ENCODE measurements at places on chromosomes 3 and 15. TPM values are rescaled to one million over a fixed set of nuclear protein-coding genes. Genes with fewer than 3 reads are reported as not detected.
A peak's percentile ranks its signal among the peaks of the same experiment; 100 is the strongest.

CCR1 gene
- total RNA-seq: 4.3 TPM

FOXB1 gene
- not detected for total RNA-seq

GHRL gene
- 0.66 TPM for total RNA-seq

ATP2B2 gene
- not detected for total RNA-seq

OSBPL10 gene
- 17.6 TPM for total RNA-seq

- H3K4me1 ChIP-seq: no peaks in the 10 kb centered on the region
- no peak overlapping the region for H3K27ac ChIP-seq
- no peaks in the 10 kb centered on the region for H3K36me3 ChIP-seq
- no peaks in the 10 kb centered on the region for H3K27me3 ChIP-seq
- no peak for DNase-seq
Observed at GRCh38 chr15:98778960-98779359, 130.6 kb downstream of the IGF1R start.

- no peak overlapping the region for H3K27ac ChIP-seq
- no peak for DNase-seq
- H3K36me3 ChIP-seq: no peaks in the 10 kb centered on the region
- no peaks in the 10 kb centered on the region for H3K4me1 ChIP-seq
- H3K27me3 ChIP-seq: no peaks in the 10 kb centered on the region
Observed at GRCh38 chr3:196619223-196619622, 20.3 kb upstream of the NRROS start.

- H3K27me3 ChIP-seq: no peaks in the 10 kb centered on the region
- H3K4me1 ChIP-seq: no peaks in the 10 kb centered on the region
- H3K27ac ChIP-seq: peak overlapping the region; percentile 78
- H3K4me3 ChIP-seq: peak overlapping the region; percentile 53
- H3K36me3 ChIP-seq: no peaks in the 10 kb centered on the region
Observed at GRCh38 chr15:31434588-31435260, 108.1 kb downstream of the KLF13 start.

GRCh38 chr3:67384016-67384415 lies 270.4 kb downstream of the SUCLG2 start:
- no peak overlapping the region for H3K4me3 ChIP-seq
- no peak for DNase-seq
- H3K27ac ChIP-seq: no peak overlapping the region
- no peaks in the 10 kb centered on the region for H3K36me3 ChIP-seq
- no peaks in the 10 kb centered on the region for H3K27me3 ChIP-seq

DNA sequence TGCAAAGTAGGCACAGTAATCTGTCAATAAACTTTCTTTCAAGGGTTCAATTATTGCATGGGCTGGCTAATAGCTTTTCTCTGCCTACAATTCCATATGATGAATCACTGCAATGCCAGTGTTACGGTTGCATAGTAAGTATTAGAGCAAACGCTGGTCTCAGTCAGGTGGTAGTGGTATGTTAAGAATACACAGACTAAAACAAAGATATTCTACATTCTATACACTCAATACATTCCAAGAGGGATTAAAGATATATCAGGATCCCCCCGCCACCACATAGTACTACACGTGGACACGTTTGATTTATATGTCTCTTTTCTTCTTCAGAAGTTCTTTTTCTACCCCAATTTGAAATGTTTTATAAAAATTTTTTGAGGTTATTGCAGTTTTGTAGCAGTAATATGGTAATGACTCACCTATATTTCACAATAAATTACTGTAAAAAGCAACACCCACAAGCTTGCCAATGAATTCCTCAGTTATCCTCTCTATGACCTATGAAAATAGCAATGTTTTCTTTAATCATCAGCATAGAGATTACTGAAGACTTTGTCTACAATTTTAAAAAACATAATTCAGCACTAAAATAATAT lies 68.2 kb downstream of the CD200R1L start:
- no peaks in the 10 kb centered on the region for H3K4me1 ChIP-seq
- H3K27me3 ChIP-seq: no peaks in the 10 kb centered on the region
- no peak for DNase-seq
- H3K36me3 ChIP-seq: no peaks in the 10 kb centered on the region
- no peak overlapping the region for H3K27ac ChIP-seq

- no peaks in the 10 kb centered on the region for H3K36me3 ChIP-seq
- no peak for DNase-seq
- no peak overlapping the region for H3K4me3 ChIP-seq
- peaks cover 7% of the 10 kb centered on the region for H3K4me1 ChIP-seq
- H3K27me3 ChIP-seq: no peaks in the 10 kb centered on the region
- peak overlapping the region; percentile 38 for H3K27ac ChIP-seq
Observed at GRCh38 chr3:157786211-157786610, 283.0 kb upstream of the VEPH1 start.

DNA sequence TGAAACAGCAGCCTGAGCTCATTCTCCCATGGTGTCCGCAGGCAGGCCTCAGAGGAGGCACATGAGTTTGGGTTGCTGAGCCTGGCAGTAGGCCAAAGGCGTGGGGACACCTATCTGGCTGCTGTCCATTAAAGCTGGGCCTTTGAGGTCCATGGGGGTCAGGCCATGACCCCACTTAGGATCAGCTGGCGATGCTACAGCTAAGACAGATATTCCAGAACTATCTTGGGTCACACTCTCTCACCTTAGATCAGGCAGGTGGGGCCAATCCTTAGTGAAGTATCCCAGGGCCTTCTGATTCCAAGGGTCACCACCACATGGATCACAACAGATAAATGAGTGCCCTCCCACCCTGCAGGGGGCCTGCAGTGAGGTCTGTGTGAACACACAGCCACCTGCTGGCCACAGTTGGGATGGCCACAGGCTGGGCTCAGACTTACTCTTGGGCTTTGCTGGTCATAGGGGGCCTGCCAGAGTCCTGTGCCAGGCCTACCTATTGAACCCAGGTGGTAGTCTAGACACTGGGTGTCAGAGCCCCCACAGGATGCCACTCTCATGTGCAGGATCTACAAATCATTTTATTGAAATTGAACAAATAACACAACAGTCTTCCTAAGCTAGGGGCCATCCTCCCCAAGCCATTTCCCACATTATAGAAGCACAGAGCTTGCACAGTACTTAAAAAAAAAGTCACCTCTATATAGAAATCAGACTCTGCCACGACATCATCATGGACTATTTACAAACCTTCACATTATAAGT lies 2.0 kb upstream of the HYAL2 start:
- no peaks in the 10 kb centered on the region for H3K27me3 ChIP-seq
- H3K4me1 ChIP-seq: peaks cover 29% of the 10 kb centered on the region
- no peak for DNase-seq

GRCh38 chr3:79019924-79020173 lies 747.9 kb downstream of the ROBO1 start:
- no peak for DNase-seq
- H3K36me3 ChIP-seq: no peaks in the 10 kb centered on the region
- no peaks in the 10 kb centered on the region for H3K4me1 ChIP-seq
- no peak overlapping the region for H3K27ac ChIP-seq

DNA sequence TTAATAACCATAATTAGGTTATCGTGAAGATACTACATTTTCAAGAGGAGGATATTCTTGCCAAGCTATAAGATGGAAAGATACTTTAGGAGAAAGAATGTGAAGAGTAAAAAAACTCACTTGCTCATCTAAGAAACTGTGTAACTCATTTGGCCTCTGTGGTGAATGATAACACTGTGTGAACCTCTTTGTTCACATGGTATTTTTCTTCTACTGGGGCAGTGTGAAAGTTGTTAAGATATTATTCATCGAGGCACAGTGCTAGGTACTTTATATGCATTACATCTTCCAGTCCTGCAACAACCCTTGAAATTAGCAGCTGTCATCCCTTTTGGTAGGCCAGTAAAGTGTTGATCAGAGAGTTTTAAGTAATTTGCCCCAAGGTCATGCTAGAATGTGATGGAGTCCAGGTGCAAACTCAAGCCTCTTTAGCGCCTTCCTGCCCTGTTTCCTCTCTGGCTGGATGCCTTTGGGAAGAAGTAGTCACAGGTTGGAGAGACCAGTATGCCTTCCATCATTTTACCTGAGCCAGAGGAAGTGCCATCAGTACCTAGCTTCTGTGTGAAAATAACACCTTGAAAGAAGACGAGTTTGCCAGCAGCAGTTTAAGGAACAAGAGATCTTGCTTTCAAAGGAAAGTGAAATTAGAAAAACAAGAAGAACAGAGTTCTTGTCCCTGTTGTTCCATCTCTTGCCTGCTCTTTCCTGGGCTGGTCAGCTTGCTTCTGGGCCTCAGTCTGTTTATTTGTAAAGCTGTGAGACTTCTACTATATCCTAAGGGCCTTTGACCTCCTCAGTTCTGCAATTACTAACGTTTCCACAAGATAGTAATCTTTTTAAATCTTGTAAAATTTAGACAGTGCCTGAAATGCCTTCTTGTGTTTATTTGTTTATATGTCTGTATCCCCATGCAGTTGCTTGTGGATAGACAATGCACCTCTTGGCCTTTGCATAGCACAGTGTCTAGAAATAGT lies 179.3 kb downstream of the FNDC3B start:
- H3K4me1 ChIP-seq: peaks cover 20% of the 10 kb centered on the region
- no peaks in the 10 kb centered on the region for H3K27me3 ChIP-seq
- H3K4me3 ChIP-seq: no peak overlapping the region
- no peak for DNase-seq

DNA sequence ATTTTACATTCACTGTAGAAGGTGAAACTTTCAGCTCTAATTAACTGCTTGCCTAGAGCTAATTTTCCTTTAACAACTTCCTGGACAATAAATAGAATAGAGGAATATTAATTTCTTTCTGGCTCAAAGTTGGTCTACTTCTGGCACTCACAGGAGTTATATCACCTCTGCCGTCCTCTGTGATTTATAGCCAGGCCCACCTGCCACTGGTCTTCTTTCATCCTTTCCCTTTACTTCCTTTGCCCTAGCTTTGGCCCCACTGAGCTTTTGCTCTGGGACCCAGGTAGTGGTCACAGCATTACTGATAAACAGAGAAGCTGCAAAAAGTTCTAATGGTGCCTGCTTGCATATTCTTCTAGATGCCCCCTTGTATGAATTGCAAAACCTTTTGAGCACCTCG lies 49.3 kb upstream of the ABHD10 start:
- DNase-seq: no peak
- no peak overlapping the region for H3K27ac ChIP-seq
- no peaks in the 10 kb centered on the region for H3K27me3 ChIP-seq
- H3K4me1 ChIP-seq: no peaks in the 10 kb centered on the region

GRCh38 chr3:186931532-186932280 lies 1.4 kb downstream of the ST6GAL1 start:
- no peak for DNase-seq
- H3K4me1 ChIP-seq: no peaks in the 10 kb centered on the region
- H3K36me3 ChIP-seq: no peaks in the 10 kb centered on the region
- H3K4me3 ChIP-seq: peak overlapping the region; percentile 78
- no peaks in the 10 kb centered on the region for H3K27me3 ChIP-seq
- H3K27ac ChIP-seq: peak overlapping the region; percentile 86

GRCh38 chr3:124676236-124676635 lies 54.0 kb upstream of the UMPS start:
- H3K27ac ChIP-seq: no peak overlapping the region
- H3K27me3 ChIP-seq: no peaks in the 10 kb centered on the region
- DNase-seq: no peak
- H3K4me1 ChIP-seq: no peaks in the 10 kb centered on the region
- H3K4me3 ChIP-seq: no peak overlapping the region

DNA sequence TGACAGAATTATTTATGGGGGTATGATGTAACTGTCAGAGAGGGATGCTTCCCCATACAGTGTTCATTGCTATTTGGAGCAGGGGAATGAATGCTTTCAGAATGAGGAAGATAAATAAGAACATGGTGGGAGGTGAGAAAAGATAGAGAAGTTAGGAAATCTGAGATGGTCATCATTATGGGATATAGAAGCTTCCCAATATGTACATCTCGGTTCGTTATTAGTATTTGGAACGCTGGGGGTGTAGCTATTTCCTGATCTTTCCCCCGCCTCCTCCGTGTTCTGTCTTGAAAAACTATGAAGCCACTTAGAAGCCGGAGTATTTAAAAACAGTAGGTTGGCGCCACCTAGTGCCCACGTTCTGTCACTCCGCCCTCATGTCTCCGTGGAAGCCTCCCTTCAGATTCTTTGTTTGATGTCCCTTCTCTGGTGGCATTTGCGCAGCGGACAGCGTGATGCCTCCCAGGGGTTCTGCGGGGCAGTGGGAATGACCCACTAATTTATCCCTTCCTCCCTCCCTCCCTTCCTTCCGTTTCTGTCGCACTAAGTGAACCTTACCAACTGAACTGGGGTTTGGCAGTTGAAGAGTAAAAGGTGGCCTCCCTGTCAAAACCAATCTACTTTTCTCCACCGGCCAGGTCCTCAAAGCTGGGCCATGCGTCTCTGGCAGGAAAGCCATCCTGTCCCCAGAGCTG lies 184.5 kb downstream of the FEZF2 start:
- no peaks in the 10 kb centered on the region for H3K36me3 ChIP-seq
- no peak overlapping the region for H3K4me3 ChIP-seq
- no peaks in the 10 kb centered on the region for H3K4me1 ChIP-seq

- H3K27ac ChIP-seq: no peak overlapping the region
- H3K4me3 ChIP-seq: no peak overlapping the region
- no peak for DNase-seq
- H3K36me3 ChIP-seq: no peaks in the 10 kb centered on the region
Observed at GRCh38 chr15:60649845-60650548, 171.1 kb upstream of the ICE2 start.

DNA sequence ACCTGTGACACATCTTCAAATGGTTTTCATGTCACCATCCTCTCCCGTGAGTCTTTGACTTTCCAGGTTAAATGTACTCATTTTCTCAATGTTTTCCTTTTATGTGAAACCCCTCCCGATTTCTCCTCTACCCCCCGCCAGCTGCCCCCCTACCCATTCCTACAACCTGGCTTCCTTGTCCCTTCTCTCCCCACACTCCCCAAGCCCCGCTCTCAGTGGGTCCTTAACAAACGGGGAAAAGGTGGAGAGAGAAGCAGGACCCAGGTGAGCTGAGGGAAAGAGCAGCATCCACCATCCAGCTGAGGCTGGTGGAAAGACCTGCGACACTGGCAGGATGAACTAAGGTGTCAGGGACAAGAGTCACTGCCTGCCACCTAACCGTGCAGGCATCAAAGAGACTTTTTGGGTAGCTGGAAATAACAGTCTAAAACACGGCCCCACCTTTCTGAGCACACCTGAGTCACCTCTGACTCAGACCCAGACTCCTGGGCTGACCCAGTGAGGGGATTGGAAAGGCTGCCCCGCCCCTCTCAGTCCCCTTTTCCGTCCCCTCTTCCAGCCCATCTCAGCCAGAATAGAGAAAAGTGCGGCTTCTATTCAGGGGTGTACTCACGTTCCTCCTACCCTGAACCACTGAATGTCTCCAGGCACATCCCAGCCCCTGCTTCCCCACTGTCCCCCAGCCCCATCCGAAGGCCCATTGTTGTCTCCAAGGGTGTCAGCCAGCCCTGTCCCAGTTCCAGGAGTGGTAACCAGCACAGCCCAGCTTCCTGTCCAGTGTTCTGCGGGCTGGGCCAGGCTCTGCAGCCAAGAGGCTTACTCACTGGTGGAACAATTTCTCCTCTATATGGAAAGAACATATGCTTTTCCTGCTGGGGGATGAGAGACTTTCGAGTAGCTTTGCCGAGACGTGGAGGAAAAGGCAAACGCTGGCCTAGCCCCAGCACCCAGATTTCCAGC lies 20.4 kb downstream of the ISG20 start:
- H3K27ac ChIP-seq: no peak overlapping the region
- H3K27me3 ChIP-seq: no peaks in the 10 kb centered on the region
- no peaks in the 10 kb centered on the region for H3K4me1 ChIP-seq
- H3K4me3 ChIP-seq: no peak overlapping the region

- no peak for DNase-seq
- no peaks in the 10 kb centered on the region for H3K4me1 ChIP-seq
- H3K27ac ChIP-seq: no peak overlapping the region
- H3K27me3 ChIP-seq: no peaks in the 10 kb centered on the region
- no peak overlapping the region for H3K4me3 ChIP-seq
Observed at GRCh38 chr3:107796791-107797190, 274.0 kb downstream of the BBX start.

GRCh38 chr3:126548556-126549466 lies 9.9 kb downstream of the C3orf22 start:
- H3K27ac ChIP-seq: no peak overlapping the region
- no peaks in the 10 kb centered on the region for H3K36me3 ChIP-seq
- no peaks in the 10 kb centered on the region for H3K4me1 ChIP-seq
